Osteoblast (primary cell): ENCODE measurements at places on chromosomes 13 and 19.

DNA sequence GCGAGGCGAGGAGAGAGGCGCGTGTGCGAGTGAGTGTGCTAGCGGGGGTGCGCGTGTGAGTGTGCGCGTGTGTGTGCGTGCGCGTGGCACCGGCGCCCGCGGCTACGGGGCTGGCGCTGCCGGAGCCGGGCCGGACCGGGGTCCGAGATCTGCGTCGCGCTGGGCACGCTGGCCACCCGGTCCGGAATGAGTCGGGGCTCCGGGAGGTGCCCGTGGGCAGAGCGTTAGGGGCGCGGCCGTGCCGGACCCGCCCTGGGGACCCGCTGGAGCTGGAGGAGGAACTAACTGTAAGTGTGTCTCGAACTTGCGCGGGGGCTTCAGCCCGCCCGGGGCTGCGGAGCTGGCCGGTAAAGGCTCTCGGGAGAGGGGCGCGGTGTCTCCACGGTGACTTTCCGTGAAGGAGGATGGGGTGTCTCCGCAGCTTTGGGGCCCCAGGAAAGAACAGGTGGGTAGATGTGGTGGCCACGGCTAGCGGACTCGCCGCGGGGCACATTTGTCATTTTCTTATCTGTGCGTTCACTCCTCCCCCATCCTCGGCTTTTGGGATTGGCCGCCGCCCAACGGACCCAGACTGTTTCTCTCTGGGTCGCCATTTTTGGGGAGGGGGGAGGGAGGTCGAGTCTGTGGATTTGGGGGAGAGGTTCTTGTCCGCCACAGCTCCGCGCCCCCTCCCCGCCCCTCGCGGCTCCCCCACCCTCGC is 10.1 kb upstream of the SOX1 start:
- peak; percentile 49 for DNase-seq

- peak; percentile 93 for DNase-seq
These were observed 14.6 kb upstream of the NCCRP1 start for GRCh38 chr19:39182174-39182505.

GRCh38 chr19:39465956-39466747 is 14.5 kb upstream of the TIMM50 start:
- DNase-seq = peak; percentile 55

DNA sequence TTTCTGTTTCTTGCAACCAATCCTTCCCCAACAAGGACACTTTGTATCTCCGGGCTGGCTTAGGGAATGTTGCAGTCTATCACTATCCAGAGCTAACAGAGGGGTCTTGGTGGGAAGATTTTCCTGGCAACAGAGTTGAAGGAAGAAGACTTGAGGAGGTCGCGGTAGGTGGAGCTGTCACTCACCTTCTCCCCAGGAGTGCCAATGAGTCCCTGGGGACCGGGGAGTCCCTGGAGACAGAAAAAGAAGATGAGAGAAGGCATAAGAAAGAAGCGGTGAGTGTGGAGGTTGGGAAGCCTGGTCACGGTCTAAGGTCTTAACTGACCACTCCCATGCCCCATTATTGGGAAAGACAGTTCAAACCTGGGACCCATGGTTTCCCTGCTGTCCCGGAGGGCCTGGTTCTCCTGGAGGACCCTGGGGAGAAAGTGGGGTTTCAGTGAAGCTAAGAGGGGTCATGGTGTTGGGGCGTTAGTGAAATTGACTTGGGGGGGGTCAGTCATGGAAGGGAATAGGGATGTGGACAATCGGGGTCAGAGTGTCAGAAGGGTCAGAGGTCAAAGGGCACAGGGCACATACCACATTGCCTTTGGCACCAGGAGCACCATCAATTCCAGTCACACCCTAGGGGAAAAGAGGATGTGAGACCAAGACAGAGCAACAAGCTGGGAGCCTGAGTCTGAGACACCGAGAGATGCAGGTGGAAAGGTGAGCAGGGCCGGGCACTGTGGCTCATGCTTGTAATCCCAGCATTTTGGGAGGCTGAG is 18.7 kb downstream of the COL5A3 start:
- peak; percentile 73 for DNase-seq

DNA sequence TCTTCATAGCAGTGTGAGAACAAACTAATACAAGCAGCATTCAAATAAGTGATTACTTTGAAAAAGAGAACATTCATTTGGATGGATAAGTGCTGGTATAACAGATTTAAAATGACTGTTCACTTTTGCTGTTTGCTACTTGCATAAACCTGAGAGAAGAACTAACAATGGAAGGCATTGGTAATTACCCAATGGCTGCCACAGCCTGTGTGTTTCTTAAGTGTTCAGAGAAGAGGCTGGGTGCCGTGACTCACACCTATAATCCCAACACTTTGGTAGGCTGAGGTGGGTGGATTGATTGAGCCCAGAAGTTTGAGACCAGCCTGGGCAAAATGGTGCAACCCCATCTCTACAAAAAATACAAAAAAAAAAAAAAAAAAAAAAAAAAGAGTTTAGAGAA is 4.9 kb upstream of the TEX26 start:
- no peak for DNase-seq

DNA sequence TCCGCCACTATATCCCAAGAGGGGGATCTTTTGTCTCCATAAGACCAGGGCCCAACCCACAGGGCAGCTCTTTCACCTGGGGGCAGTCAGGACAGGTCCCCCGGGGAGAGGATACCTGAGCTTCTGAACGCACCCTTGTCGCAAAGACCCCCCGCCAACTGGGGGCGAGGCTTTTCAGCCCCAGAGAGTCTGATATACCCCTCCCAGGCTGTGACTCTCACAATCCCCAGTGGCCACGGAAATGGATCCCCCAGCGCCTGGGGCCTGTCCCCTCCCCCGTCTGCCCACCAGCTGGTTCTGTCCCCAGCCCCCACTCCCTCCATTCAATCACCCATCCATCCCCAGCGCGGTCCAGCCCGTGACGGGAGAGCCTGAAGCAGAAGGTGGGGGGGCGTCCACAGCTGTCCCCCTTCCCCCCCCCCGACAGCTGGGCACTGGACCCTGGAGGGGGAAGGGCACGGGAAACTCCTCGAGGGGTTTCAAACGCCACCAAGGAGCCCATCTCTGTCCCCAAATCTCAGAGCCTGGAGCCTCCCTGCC is 823 bp downstream of the DOCK6 start:
- DNase-seq = no peak

GRCh38 chr13:90880790-90881189 is 466.7 kb upstream of the MIR17HG start:
- no peak for DNase-seq

GRCh38 chr19:28502879-28503734 is 709.8 kb downstream of the UQCRFS1 start:
- DNase-seq = no peak

GRCh38 chr13:32048816-32049215 is 17.2 kb downstream of the FRY start:
- peak; percentile 17 for DNase-seq

DNA sequence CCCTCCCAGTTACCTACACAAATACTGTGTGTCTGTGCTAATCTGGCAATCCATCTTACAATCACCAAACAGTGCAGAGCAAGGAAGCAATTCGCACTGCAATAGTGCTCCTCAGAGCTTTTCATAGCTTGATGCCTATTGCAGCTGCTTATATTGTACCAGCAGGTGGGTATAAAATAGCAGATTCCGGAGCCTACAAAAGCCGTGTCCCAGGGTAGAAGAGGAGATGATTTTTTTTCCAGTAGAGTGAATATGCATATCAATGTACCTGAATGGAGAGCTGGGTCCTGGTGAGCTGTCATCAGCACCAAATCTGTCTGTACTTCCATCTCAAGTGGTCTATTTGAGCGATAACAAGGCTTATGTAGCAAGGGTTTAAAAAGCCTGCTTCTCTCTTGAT is 668.4 kb downstream of the DIAPH3 start:
- DNase-seq = no peak

- DNase-seq = no peak
These were observed 654.2 kb downstream of the UQCRFS1 start for GRCh38 chr19:28558783-28559182.

GRCh38 chr19:15220833-15221232 is 11.4 kb downstream of the EPHX3 start:
- peak; percentile 65 for DNase-seq

DNA sequence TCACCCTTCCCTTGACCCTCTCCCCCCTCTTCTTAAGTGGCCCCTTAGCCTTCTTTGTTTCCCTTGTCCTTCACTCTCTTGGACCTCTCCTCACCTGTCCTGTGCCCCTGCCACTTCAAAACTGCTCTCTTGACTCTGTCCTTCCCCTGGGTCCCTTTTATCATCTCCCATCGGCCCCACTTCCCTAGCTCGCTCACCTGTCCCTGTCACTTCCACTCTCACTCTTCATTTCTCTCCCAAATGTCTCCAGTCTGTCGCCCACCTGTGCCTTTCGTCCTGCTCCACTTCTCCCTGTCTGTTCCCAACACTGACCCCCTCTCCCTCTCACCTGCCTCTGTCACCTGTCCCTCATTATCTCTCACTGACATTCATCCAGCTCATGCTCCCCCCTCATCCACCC is 699 bp downstream of the IFNL1 start:
- peak; percentile 37 for DNase-seq

GRCh38 chr19:48310227-48310626 is 15.1 kb upstream of the EMP3 start:
- DNase-seq = no peak

DNA sequence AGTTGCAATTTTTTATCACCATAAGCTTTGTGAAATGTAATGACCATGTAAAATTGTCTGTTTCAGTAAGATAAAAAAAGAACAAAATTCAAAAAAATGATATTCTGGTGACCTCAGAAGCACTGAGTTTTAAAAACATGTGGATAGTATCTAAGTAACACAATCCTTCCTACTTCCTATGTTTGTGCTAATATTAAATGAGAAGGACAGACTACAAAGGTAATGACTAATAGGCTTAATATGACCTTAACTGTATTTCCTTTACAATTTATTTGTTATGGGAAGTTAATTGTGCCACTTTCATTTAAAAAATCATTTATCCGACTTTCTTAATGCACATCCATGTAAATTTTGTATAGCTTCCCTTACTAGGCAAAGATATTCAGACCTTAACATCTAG is 1030.4 kb upstream of the ATXN8OS start:
- DNase-seq = no peak

GRCh38 chr13:30204564-30204963 is 102.8 kb downstream of the KATNAL1 start:
- no peak for DNase-seq

- no peak for DNase-seq
These were observed 76.2 kb downstream of the C13orf42 start for GRCh38 chr13:51034906-51035305.

- no peak for DNase-seq
These were observed 1379.9 kb downstream of the UQCRFS1 start for GRCh38 chr19:27833031-27833430.

GRCh38 chr19:13870873-13871272 is 6.1 kb upstream of the NANOS3 start:
- DNase-seq = peak; percentile 55

GRCh38 chr19:46724468-46724867 is 7.6 kb upstream of the PRKD2 start:
- peak; percentile 38 for DNase-seq

GRCh38 chr19:34432797-34433196 is 4.6 kb downstream of the UBA2 start:
- no peak for DNase-seq

GRCh38 chr19:18861235-18861634 is 29.5 kb downstream of the UPF1 start:
- no peak for DNase-seq

DNA sequence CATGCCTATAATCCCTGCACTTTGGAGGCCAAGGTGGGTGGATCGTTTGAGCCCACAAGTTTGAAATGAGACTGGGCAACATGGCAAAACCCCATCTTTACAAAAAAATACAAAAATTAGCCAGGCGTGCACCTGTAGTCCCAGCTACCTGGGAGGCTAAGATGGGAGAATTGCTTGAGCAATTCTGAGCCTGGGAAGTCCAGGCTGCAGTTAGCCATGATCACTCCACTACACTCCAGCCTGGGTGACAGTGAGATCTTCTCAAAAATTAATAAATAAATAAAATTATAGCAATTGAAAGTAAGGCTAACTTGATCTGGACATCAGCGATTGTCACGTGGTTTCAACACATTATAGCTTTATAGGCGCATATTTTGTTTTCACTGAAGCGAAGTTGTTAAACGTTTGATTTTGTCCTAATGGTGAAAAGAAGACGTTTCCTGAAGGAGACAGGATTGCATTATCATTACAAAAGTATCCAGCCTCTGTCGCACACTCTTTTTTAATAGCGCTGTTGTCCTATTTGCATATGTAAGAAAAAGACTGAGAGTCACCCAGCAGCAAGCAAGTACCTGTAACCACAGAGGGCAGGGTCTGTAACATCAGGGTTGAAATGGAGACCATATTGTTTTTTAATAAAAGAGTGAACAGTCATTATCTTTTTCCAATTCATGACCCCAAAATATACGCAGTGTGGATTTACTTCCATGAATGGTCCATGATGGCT is 335.7 kb downstream of the DCT start:
- DNase-seq = no peak

DNA sequence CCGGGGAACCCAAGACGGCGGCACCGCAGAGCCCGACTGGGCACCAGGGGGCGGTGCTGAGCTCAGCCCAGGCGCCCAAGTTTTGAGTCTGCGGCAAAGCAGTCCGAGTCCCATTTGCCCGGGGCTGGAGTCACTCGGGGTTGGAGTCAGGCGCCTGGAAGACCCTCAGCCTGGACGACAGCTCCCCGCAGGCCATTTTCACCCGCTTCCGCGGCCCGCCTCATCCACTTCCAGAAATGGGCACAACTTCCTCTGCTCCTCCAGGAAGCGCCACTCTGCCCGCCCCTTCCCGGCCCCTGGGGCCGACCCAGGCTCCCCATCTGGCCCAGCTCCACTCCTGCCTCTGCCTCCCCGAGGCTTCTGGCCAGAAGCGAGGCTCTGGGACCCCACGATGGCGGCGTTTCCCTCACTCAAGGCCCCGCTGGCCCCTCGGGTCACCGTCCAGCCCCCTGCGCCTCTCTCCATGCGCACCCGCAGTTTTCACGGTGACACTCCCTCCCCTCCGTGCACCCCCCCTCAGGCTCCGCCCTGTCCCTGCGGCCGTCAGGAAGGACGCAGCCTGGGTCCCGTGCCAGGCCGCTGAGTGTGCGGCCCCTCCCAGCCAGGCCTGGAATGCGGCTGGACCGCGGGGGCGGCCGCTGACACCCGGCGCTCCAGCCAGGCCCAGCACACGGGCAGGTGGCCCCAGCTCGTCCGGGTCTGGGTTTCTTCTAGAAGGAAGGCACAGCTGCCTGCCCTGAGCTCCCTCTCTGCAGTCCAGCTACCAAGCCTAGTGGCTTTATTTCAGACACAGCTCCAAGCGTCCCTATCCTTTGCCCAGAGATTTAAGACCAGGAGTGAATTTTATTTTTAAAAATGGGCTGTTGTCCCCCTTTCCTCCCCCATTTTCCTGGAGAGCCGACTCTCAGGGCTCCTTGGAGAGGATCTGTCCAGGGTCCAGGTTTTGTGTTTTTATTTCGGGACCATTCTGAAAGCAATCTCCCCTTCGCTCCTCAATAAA is 4.7 kb downstream of the SERTAD1 start:
- peak; percentile 99 for DNase-seq

GRCh38 chr19:31260171-31260933 is 88.9 kb downstream of the TSHZ3 start:
- peak; percentile 63 for DNase-seq

- peak; percentile 68 for DNase-seq
These were observed 23.5 kb upstream of the DCLK1 start for GRCh38 chr13:36154567-36155291.

- no peak for DNase-seq
These were observed 98.8 kb downstream of the TUBGCP3 start for GRCh38 chr13:112489199-112489598.
